ENCODE measurements at places on chromosomes 1 and 21.

GRCh38 chr1:183604038-183604808 lies 14.0 kb upstream of the NCF2 start:
- no peak for DNase-seq

DNA sequence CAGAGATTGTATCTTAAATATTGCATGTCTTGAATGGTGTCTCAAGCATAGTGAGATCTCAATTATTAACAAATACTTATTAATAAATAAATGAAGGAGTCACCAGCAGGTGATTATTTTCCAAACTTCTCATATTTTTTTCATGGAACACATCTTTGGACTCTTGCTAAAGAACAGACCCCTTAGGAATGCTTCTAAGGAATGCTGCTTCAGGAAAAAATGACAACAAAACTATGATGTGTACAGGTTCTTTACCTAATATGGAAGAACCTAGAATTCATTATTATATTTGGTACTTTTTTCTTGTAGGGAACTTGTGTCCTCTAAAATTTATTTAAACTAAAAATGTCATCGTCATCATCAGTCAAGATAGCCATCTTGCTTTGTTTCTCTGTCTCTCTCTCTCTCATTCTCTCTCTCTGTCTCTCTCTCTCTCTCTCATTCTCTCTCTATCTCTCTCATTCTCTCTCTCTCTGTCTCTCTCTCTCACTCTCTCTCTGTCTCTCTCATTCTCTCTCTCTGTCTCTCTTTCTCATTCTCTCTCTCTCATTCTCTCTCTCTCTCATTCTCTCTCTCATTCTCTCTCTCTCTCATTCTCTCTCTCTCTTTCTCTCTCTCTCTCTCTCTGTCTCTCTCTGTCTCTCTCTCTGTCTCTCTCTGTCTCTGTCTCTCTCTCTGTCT lies 63.0 kb upstream of the ETS2 start:
- DNase-seq, result no peak

DNA sequence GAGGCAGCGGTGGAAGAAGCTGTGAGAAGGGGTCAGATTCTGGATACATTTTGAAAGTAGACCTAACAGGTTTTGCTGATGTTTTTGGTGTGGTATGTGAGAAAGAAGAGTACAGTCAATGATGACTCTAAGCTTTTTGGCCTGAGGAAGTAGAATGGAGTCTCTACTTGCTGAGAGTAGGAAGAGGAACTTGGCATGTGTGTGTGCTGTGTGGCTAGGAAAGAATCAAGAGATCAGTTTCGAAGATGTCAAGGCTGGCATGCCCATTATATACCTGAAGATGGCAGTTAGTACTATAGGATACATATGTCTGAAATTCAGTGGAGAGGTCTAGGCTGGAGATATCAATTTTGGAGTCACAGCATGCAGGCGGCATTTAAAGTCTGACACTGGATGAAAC lies 64.4 kb downstream of the MAB21L3 start:
- DNase-seq, result no peak

DNA sequence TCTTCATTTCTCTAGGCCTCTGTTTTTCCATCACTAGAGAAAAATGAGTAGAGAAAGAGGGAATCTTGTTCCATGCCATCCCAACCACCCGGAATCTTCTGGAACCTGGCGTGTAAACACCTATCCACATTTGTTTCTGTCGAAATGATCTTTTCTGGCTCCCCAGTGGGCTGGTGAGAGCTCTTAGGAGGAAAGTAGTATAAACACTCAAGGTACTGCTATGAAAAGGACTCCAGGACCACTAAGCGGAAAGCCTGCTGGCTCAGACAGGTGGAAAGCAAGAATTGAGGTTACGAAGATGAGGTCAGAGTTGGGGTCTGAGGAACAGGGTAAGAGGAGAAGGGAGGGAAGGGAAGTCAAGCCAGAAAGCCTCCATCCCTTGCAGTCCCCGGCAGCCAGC lies 90.8 kb downstream of the PLXNA2 start:
- DNase-seq, result no peak

DNA sequence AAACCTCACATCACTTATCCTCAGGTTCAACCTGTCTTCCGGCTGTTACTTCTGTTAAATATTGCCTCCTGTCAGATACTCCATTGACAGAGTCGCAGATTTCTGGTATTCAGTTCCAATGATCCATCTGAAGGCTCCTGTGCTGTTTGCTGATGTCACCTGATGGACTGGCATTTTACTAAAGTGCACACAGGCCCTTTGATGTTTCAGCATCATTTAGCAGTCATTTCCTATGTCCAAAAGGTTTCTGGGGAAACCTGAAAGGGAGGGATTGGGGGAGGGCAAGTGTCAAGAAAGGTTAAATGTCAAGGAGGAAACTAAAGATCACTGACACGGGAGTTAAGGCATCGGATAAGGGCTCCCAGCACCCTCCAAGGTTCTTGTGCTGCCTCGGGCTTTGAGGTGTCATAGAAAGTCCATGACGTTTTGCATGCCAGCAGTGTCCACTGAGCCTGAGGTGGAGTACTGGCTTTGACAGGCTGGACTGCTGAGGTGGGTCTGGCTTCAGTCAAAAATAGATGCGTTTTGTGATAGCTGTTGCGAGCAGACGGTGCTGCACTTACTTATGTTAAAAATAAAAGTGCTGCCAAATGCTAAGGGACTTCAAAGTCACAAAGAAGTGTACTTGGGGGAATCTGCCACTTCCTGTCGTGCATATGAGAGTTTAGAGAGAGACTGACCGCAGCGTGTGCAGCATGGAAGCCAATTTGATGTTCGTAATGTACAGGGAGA lies 30.8 kb downstream of the XCL2 start:
- DNase-seq, result no peak

DNA sequence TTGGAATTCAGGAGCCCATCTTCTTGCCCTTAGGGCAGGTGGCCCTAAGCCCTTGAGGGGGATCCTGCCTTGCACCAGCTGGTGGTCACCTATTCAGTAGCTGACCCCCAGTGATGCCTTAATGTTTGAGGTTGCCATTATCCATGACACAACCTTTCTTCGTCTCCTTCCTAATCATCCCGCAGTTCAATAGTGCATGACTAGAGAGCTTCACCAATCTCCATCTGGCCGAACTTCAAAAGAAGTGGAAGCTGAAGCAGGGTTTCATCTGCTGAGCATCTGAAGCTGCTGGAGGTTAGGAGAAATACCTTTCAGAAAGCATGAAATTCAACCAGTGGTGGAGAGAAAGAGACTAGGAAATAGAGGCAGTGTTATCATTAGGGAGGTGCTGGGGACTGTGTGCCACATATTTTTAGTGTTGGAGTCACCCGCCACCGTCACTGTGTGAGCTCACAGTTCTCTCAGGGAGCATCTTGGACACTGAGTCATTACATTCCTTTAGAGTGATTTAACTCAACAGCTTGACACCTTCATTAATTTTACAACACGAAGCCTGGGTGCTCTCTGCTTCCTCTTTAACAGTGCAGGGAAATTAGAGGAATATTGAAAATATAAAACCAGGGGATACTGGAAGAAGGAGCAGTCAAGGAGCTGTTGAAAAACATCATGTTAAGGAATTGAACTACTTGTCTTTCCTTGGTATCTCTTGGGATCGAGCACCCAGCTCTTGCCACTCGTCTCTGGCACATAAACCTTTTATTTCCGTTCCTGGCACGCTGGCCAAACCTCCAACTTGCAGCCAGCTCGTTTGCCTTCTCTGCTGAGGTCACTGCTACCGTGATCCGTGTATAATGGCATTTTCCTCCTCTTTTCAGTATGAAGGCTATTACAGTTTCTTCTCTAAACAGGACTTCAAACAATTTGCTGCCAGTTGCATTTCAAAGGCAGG lies 53.6 kb downstream of the PEX14 start:
- DNase-seq, result no peak

DNA sequence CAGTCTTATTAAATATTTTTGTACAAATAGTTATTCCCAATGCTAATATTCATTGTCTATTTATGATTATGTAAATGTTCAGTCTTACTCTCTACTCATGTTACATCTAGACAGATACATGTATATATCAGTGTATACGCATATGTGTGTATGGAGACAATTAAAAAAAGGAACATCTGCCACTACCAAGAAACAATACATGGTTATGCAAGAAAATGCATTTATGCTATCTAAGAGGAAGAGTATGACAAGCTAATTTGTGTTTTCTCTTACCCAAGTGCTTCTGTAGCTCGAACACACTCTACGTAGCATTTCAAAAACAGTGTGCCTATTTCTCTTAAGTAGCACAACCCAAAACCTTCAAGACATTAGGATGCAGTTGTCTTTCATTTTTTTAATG lies 6.1 kb upstream of the RLF start:
- no peak for DNase-seq

DNA sequence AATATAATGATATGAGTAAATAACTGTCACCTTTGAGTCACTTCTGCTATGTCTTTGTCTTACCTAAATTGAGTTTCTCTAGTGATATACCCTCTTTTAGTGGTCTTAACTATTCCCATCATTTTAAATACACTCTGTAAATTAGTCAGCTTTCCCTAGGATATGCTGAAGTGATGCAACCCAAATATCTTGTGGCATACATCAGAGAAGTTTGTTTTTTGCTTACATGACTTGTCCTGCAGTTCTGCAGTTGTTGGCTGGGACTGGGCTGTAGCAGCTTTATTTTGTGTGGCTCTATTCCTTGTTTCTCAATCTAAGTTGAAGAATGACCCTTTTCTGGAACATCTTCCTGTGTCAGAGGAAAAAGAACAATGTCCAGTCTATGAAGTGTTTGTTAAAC lies 76.4 kb downstream of the TTC3 start:
- DNase-seq, result no peak

DNA sequence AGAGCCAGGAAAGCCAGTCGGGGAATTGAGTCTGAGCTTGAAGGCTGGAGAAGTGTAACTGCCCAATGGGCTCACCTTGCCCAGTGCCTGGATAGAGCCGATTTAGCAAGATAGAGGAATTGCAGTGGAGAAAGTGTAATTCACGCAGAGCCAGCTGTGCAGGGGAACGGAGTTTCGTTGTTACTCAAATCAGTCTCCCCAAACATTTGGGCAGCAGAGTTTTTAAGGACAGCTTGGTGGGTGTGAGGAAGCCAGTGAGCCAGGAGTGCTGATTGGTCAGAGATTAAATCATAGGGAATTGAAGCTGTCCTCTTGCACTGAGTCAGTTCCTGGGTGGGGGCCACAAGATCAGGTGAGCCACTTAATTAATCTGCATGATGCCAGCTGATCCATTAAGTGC lies 28.4 kb upstream of the NLRP3 start:
- no peak for DNase-seq

- DNase-seq, result no peak
These were observed 20.5 kb downstream of the MX1 start for GRCh38 chr21:41446586-41446985.

DNA sequence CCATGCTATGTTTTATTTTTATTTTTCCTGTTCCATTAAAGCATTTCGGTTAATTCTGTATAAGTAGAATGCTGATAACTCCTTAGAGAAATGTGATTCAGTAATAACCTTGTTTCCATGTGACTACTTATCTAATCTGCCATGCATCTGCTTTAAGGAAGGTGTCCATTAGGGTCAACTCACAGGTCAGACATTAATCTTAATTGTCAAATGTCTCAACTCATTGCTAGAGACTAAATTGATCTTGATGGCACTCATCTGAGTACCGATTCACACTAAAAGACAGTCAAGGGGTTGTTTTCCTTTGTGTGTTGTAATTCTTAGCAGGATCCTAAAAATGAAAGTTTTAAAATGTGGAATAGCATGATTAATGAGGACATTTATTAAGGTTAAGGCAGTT lies 41.8 kb downstream of the ITSN1 start:
- DNase-seq, result no peak

DNA sequence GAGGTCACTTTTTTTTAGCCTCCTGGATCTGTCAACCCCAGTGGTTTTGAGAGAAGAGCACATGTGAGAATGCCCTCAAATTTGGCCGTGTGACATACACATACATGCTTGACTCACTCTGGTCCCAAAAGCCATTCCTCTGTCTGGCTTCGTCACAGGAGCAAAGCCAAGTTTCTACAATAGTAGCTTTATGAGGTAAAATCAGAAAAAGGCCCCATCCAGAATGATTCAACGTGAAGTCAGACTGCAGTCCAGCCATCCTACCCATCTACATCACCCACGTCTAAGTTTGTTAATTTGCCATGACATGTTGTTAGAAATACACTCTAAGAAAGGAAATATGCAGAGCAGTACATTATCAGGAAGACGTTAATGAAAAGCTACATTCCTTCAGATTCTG lies 245.2 kb downstream of the SDCCAG8 start:
- no peak for DNase-seq

- no peak for DNase-seq
These were observed 33.2 kb upstream of the CD55 start for GRCh38 chr1:207288315-207288714.

GRCh38 chr1:50930193-50930592 lies 29.9 kb downstream of the FAF1 start:
- no peak for DNase-seq

DNA sequence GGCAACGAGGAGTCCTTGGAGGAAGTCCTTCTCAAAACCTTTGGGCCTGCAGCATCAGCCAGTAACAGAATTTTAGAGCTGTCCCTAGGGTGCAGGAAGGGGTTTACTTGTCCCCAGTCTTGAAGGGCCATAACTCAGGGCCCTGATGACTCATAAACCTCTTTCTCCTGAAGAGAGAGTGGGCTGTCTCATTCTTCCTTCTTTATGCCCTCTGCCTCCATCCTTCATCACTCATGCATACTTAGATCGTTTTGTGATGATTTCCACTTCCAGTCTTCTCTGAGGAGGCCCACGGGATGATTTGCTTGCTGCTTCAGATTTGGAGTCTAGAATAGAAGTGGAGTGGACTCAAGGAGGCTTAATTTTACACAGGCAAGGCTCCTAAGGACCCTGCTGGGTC lies 60.2 kb downstream of the NDUFS5 start:
- no peak for DNase-seq

DNA sequence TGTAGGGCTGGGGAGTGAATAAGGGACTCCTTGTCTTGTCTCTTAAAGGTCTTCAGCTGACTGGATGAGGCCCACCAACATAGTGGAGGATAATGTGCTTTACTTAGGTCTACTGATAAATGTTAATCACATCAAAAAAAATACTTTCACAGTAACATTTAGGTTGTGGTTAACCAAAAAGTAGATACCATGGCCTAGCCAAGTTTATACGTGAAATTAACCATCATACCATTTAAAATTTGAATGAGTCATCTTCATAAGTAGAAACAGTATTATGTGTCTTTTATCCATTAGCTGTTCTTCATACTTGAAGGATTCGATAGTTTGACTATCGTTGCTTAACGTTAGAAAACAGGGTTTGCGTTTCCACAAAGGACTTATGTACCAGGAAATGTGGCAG lies 80.9 kb downstream of the MTR start:
- DNase-seq, result no peak

Measured in NCI-H446 treated with DMSO at 0.1 percent for 48 hours (cell line).